ENCODE measurements at places on chromosomes 4 and X. TPM values are rescaled to one million over a fixed set of nuclear protein-coding genes. Genes with fewer than 3 reads are reported as not detected.

The ARMCX2 gene
- total RNA-seq = 8.3 TPM

DNA sequence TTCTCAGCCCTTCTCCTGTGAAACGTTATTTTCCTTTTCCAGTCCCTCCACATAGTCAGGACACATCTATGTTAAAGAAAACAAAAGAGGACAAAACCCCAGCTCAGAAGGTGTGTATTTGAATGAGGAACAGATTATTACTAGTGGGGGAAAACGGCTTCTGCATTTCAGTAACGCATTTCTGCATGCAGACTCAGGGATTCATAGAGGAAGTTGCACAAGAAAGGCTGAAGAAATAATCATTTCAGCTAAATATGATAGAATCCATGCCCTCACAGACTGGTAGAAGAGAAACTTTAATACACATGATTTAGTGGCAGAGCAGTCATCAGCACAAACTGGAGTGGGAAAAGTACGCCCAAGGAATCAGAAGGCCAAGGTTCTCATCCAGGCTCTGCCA lies 270.8 kb upstream of the FGF13 start:
- DNase-seq = no peak

The SYP gene
- 0.82 TPM for total RNA-seq

GRCh38 chr4:17117746-17118145 lies 219.3 kb upstream of the LDB2 start:
- no peak for DNase-seq

The APLN gene
- total RNA-seq = not detected

GRCh38 chrX:18714910-18715309 lies 7.5 kb downstream of the PPEF1 start:
- no peak for DNase-seq

GRCh38 chr4:79294064-79294463 lies 31.8 kb downstream of the NAA11 start:
- no peak for DNase-seq

GRCh38 chr4:165758086-165758485 lies 115.0 kb upstream of the TLL1 start:
- DNase-seq = no peak

- DNase-seq = no peak
These were observed 147.6 kb downstream of the PPP3CA start for GRCh38 chr4:101199507-101200285.

DNA sequence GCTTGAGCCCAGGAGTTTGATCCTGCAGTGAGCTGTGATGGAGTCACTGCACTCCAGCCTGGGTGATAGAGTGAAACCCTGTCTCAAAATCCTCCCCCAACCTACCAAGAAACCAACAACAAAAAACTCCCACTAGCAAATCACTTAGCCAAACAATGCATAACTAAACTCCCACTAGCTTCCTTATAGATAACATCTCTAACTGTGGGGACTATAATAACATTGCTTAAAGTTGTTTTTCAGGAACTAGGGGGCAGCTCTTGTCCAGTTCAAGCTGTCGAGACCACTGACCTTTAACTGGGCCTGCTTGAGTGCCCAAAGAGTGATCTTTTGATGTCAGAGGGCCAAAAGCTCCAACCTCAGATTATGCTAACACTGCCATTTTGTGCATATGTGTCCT lies 81.7 kb downstream of the FREM3 start:
- no peak for DNase-seq

The SSX3 gene
- total RNA-seq = not detected

GRCh38 chr4:112370466-112370865 lies 73.3 kb downstream of the ALPK1 start:
- no peak for DNase-seq

- DNase-seq = no peak
These were observed 466 bp upstream of the CCNA2 start for GRCh38 chr4:121824171-121824527.

DNA sequence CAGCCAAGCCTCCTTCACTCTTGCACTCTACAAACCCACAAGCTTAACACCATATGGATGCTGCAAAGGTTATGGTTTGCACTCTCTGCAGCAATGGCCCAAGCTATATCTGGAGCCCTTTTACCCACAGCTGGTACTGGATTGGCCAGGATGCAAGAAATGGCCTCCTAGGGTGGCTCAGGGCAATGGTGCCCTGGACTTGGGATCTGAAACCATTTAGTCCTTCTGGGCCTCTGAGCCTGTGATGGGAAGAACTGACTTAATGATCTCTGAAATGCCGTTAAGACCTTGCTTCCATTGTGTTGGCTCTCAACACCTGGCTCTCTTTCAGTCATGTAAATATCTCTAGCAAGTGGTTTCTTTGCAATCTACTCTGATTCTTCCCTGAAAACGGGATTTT lies 626.0 kb downstream of the KCTD8 start:
- no peak for DNase-seq

DNA sequence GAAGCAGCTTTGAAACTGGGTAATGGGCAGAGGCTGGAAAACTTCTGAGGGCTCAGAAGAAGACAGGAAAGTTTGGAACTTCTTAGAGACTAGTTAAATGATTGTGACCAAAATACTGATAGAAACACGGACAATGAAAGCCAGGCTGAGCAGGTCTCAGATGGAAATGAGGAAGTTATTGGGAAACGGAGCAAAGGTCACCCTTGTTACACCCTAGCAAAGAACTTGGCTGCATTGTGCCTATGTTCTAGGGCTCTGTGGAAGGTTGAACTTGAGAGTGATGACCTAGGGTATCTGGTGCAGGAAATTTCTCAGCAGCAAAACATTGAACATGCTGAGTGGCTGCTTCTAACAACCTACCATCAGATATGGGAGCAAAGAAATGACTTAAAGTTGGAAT lies 50.8 kb upstream of the FBXW7 start:
- no peak for DNase-seq

The CXXC4 gene
- total RNA-seq = not detected

GRCh38 chr4:85039526-85039925 lies 73.0 kb upstream of the WDFY3 start:
- DNase-seq = no peak

DNA sequence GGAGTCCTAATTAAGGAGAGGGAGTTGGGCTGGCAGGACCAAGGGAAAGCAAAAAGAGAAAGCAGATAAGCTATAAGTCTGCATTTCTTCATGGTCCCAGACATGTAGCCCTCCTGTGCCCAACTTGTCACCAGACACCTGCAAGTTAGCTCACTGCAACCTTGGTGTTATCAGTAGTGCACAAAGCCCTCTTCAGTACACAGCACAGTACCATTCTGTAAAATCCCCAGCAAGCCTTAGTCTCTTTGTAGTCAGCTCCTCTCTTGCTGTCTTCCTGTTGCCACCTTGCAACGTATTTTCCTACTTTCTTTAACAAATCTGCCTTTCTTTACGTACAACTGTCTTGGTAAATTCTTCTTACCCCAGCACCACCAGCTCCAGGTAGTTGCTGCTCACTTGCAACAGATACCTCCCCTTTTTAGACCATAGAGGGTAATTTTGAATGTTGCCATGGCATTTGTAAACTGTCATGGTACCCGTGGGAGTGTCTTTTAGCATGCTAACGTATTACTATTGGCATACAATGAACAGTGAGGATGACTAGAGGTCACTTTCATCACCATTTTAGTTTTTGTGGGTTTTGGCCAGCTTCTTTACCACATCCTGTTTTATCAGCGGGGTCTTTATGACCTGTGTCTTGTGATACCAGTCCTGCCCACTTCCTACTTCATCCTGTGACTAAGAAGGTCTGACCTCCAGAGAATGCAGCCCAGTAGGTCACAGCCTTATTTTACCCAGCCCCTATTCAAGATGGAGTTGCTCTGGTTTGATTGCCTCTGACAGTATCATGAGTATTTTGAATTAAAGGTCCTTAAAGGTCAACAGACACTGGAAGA lies 28.3 kb upstream of the AP1S2 start:
- DNase-seq = no peak

The SRPX gene
- total RNA-seq = not detected

GRCh38 chr4:106355193-106355592 lies 13.4 kb downstream of the GIMD1 start:
- no peak for DNase-seq

DNA sequence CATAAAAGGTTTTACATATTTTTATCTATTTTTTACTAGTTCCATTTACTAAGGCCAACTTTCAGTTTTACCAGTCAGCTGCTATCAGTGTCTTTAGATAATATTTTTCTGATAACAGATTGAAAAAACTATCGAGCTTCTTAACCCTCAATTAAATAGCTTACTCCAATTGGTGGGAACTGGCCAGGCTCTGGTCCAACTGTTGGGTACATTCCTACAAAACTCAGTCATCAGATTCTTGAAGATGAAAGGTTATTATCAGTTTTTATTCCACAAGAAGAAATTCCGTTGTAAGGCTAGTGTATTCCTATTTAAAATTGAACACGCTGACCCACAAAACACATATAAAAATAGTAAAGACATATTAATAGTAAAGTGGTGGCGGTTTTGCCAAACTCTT lies 346.2 kb downstream of the MAPK10 start:
- no peak for DNase-seq

The TKTL2 gene
- 0.11 TPM for total RNA-seq

GRCh38 chr4:56042225-56042624 lies 93.5 kb downstream of the CEP135 start:
- DNase-seq = no peak

GRCh38 chrX:17590892-17591740 lies 146.2 kb upstream of the SCML1 start:
- no peak for DNase-seq

DNA sequence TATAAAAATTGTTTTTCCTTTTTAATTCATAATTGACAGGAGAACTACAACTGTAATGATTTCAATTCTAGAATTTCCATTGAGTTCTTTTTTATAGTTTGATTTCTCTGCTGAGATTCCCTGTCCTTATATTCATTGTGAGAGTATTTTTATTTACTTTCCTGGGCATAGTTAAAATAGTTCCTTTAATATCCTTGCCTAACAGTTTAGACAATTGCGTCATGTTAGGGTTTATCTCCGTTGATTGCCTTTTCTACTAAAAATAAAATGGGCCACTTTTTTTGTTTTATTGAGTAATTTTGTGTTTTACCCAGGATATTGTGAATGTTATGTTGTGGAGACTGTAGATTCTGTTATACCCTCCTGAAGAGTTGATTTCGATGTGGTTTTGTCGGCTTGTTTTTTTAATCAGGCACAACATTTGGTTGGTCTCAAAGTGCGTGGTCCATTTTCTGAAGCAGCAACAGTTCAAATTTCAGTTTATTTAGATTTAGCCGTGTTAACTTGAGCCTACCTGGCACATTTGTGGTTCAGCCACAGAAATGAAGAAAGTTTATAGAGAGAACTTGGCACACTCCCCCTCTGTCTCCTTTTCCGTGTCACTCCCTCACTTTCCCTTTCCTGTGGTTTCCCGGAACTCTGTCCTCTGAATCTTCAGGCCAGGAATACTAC lies 16.0 kb upstream of the PRRG1 start:
- DNase-seq = no peak

The DDX53 gene
- not detected for total RNA-seq

- DNase-seq = no peak
These were observed 5.9 kb upstream of the SCARB2 start for GRCh38 chr4:76219299-76220055.

GRCh38 chrX:19862634-19863211 lies 24.7 kb downstream of the SH3KBP1 start:
- DNase-seq = no peak

The NDNF gene
- not detected for total RNA-seq

GRCh38 chrX:114976292-114976691 lies 41.1 kb downstream of the IL13RA2 start:
- DNase-seq = no peak

DNA sequence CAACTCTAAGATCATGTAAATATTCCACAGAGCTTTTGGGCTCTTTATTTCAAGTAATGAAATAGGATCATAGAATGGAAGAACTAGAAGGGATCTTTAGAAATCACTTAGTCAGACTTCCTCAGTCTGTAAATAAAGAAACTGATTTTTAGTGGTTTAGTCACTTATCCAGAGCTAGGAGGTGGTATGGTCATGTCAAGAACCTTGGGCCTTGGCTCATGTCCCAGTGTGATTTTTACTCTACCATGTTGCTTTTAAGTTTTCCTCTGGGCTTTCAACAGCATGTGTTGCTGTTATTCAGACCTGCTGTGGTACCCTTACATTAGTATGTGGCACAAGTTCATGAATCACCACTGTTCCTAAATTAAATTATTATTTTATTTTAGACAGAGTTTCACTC lies 184.9 kb downstream of the FRAS1 start:
- no peak for DNase-seq

The PAGE1 gene
- not detected for total RNA-seq

DNA sequence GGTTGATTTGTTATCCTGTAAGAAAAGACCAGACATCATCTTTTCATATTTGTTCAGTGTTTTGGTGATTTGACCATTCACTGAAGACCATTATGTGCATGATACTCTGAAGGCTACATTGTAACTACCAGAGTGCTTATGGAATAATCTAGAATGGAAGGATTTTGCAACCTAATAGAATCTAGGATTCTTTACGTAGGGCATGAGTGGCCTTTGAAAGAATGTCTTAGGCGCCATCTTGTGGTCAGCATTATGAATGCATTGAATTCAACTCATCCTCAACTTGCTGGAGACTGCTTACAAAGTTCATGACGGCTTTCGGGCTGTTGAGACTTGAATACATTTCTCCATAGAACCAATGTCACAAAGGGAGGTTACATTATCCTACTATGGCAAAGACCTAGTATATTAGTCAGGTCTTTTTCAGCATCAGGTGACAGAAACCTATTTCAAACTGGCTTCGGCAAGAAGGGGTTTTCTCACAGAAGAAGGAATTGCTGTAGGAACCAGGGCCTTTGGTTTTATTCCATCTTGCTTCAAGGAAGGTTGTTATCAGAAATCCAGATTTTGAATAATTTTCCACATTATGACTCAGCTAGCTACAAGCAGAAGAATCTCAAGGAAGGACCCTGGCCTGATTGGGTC lies 104.1 kb downstream of the GPAT3 start:
- no peak for DNase-seq

The GPRIN3 gene
- 1.8 TPM for total RNA-seq

The ERAS gene
- total RNA-seq = not detected

- no peak for DNase-seq
These were observed 267.0 kb downstream of the CHIC1 start for GRCh38 chrX:73829890-73830466.

DNA sequence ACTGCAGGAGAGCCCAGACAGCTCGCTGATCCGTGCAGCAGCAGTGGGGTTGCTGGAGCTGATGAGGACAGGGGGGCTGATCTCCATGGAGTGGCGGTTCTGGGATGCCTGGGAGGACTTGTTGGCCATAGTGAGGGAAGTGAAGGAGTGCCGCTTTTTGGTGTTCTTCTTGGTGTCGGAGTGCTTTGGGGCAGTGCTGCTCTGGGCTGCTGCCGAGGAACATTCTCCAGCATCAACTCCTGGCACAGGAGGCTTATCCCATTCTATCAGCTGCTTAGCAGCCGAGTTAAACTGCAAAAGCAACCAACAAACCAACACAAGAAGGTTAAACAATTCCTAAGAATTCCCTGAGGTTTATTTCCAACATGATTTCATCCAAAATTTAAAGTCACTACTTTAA lies 126.3 kb upstream of the CBR4 start:
- no peak for DNase-seq

GRCh38 chr4:187071946-187072600 lies 348.4 kb upstream of the FAT1 start:
- DNase-seq = no peak

DNA sequence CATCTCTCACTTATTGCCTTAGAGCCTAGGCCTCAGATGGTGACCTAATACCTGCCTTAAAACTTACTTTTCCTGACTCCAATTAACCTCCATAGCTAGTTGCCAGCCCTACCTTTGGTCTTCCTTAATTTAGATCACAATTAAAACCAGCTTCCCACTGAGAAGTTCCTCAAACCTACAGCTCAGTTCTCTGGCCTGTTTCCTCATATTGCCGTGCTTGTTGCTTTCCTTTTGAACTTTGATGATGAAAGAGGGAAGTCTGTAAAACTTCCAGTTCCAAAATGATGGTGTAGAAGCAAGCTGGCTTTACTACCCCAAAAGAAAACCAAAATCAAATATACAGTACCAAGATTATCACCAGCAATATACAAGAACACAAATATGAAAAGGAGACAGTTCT lies 28.9 kb upstream of the CAMK2D start:
- no peak for DNase-seq

Measured in activated B cell treated with CpG ODN at 0.5 μM for 24 hours (primary cell).